Endothelial cell (in vitro differentiated cells): ENCODE measurements at places on chromosomes 7 and 10. TPM values are rescaled to one million over a fixed set of nuclear protein-coding genes. Genes with fewer than 3 reads are reported as not detected.

DNA sequence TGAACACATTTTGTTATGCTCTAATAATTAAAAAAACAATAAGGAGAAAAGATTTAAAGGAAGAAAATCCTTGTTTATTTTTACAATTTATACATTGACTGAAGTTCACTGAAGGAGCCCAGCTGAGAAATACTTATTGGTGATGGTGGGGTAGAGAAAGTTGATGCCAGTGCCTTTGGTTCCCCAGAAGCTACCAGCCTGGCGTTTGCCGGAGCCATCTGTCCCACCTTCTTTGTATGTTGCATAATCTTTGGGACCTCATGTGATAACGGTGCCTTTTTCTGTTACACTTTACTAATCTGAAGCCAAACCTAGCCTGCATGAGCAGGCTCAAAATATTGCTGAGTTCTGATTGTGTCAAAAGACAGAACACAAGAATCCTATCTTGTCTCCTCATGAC, 22.7 kb downstream of the ZNF365 start:
- H3K27me3 ChIP-seq: no peaks in the 10 kb centered on the region
- DNase-seq: no peak
- no peaks in the 10 kb centered on the region for H3K36me3 ChIP-seq

- H3K36me3 ChIP-seq: no peaks in the 10 kb centered on the region
- H3K27me3 ChIP-seq: no peaks in the 10 kb centered on the region
- H3K4me1 ChIP-seq: peaks cover 9% of the 10 kb centered on the region
- no peak for DNase-seq
- no peak overlapping the region for H3K27ac ChIP-seq
These were observed 303.5 kb upstream of the KLF6 start for GRCh38 chr10:4088354-4089066.

DNA sequence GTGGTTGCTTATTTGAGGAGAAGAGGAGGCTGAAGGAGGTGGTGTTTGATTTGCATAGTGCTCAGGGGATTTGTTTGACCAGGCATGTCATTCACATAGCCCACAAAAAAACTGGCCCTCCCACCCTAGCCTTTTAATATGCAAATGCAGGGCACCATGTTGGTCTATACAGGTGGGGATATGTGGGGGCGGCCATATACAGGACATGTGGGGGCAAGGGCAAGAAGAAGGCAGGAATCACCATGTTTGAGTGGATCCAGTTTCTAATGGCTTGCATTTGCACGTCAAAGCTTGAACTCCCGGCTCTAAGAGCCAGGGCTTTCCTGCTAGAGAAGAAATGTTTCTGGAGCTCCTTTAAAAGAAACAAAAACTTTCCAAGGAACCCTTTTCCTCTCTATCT, 541.0 kb downstream of the ZWINT start:
- peaks cover 20% of the 10 kb centered on the region for H3K4me1 ChIP-seq
- H3K27me3 ChIP-seq: no peaks in the 10 kb centered on the region
- no peaks in the 10 kb centered on the region for H3K36me3 ChIP-seq

DGKB gene
- 0.46 TPM for total RNA-seq

- peaks cover 5% of the 10 kb centered on the region for H3K27me3 ChIP-seq
- peak overlapping the region; percentile 96 for H3K4me3 ChIP-seq
- peaks cover 13% of the 10 kb centered on the region for H3K4me1 ChIP-seq
- peak overlapping the region; percentile 94 for H3K27ac ChIP-seq
- DNase-seq: no peak
These were observed 572 bp downstream of the ATP5MF start for GRCh38 chr7:99465421-99465768.

DNA sequence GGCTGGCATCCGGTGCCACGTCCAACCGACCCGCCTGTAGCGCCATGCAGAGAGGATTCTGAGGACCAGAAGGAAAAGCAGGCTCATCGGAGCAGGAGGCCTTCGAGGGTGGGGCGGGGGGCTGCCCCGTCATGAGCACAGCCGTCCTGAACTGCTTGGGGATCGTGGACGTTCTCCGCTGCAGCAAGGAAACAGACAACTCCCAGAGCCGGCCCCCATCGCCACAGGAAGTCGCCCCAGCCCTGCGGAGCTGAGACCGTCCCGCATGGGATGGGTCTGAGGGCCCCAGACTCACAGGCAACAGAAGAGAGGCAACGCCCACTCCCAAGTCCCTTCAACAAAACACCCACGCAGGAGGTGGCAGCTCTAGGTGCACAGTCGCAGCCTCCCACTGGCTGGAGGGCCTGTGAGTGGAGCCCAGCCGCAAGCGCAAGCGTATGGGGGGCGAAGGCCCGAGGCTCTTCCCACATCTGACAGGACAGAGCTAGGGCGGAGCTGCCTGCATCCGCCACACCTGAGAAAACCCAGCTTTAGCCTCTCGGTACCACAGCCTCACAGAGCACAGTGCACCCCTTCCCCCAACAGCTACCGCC, 64.7 kb upstream of the TNRC18 start:
- peaks cover 16% of the 10 kb centered on the region for H3K4me1 ChIP-seq
- no peak overlapping the region for H3K4me3 ChIP-seq
- DNase-seq: no peak

- no peak overlapping the region for H3K27ac ChIP-seq
- H3K36me3 ChIP-seq: peaks cover 38% of the 10 kb centered on the region
- H3K4me1 ChIP-seq: no peaks in the 10 kb centered on the region
- peaks cover 3% of the 10 kb centered on the region for H3K27me3 ChIP-seq
These were observed 97.0 kb downstream of the ANKRD61 start for GRCh38 chr7:6128205-6128604.

DNA sequence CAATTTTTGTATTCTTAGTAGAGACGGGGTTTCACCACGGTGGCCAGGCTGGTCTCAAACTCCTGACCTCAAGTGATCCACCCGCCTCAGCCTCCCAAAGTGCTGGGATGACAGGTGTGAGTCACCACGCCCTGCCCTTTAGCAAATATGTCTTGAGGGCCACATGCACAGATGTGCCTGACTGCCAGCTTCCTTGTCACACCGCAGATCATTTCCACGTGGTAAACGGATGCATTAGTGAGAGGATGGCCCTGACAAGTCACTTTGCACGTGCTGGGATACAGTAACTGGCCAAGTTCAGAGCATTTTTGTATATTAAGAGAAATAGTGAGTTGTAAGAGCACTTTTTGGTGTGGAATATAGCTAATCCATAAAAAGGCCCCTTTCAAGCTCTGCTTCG, 44.3 kb upstream of the FAM180A start:
- H3K27me3 ChIP-seq: no peaks in the 10 kb centered on the region
- H3K4me3 ChIP-seq: no peak overlapping the region
- no peak overlapping the region for H3K27ac ChIP-seq
- no peak for DNase-seq

AASS gene
- 41.9 TPM for total RNA-seq

GRCh38 chr7:25597946-25598345, 369.7 kb upstream of the NPVF start:
- DNase-seq: no peak
- H3K4me1 ChIP-seq: peaks cover 3% of the 10 kb centered on the region

DNA sequence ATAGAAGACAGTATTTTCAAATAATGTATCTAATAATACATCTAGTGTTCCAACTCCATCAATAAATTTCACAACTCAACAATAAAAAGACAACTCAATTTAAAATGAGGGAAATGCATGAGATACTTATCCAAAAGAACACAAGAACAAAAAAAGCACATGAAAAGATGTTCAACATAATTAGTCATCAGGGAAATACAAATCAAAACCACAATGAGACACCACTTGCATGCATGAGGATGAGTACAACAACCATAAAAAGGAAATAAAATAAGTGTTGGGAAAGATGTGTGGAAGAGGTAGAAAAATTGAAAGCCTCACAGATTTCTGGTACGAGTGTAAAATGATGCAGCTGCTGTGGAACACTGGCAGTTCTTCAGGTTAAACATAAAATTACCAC, 111.6 kb upstream of the PTPRZ1 start:
- no peak for DNase-seq
- peaks cover 2% of the 10 kb centered on the region for H3K27me3 ChIP-seq
- H3K27ac ChIP-seq: no peak overlapping the region

RBP4 gene
- not detected for total RNA-seq

PSD gene
- total RNA-seq: 0.31 TPM

DNA sequence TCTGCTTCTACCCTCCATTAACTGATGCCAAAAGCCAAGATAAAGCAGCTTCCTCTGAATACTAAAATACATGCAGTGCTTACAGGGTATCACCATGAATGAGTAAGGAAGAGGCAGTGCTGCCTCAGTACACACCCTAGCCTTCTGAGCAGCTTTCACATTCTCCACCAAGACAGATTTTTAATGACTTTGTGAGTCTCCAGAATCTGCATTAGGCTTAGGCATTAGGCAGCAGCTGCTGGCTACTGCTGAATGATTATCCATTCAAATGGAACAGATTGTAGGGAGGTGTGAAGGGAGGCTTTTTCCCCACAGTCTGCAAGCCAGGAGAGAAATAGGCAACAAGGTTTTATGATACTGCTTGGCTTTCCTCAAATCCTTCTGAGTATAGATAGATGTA, 1226.7 kb upstream of the LRRN3 start:
- no peaks in the 10 kb centered on the region for H3K27me3 ChIP-seq
- no peaks in the 10 kb centered on the region for H3K4me1 ChIP-seq
